Activated CD8-positive, alpha-beta memory T cell treated with anti-CD3 and anti-CD28 coated beads, Interleukin-2, amount 50 U/mL, for 4 hours (primary cell): ENCODE measurements at places on chromosomes 3 and 15.

DNA sequence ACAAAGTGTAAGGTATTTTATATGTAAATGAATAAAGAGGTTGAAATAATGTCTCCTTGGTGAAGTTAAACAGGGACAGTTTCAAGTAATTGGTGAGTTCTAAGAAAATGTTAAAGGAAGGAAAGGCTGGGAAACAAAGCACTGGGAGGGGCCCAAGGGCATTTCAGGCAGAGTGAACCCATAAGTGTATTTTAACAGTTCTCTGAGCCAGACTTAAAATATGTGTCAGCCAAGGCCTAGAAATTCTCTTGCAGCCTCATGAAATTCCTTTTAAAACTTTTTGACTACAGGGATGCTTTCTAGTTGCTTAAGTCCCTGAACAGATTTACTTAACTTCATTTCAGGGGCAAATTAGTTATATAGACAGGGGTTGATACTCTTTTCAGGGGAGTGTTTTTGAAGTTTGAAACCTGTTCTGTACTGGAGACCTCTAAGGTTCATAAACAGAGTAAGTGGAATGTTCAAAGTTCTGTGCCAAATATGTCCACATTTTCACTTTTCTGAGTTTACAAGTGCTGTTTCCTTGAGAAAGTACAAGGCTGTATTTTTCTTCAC is 77.6 kb downstream of the GALK2 start:
- no peak for DNase-seq

DNA sequence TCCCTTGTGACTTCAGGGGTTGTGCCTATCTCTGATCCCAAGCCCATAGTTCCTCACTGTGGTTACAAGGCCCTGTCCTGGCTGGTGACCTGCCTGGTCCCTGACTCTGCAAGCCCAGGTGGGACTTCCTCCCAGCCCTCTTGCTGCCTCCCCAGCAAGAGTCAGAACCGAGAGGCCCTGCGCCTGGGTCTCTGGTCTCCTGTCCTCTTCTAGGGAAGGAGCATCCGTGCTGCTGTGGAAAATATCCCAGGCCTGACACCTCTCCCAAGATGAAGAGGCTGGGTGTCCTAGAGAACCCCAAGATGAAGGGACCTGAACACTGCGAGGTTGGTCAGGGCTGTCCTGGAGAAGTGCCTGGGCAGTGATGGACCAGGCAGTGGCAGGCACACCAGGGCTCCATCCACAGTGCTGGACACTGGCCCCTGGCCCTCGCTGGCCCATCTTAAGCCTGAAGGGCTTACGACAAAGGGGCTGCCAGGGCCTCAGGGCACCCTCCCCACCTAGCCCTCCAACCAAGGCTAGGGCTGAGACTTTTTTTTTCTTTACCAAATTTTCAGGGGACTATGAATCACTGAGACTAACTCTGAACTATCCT is 32.7 kb downstream of the PTH1R start:
- peak; percentile 10 for DNase-seq

DNA sequence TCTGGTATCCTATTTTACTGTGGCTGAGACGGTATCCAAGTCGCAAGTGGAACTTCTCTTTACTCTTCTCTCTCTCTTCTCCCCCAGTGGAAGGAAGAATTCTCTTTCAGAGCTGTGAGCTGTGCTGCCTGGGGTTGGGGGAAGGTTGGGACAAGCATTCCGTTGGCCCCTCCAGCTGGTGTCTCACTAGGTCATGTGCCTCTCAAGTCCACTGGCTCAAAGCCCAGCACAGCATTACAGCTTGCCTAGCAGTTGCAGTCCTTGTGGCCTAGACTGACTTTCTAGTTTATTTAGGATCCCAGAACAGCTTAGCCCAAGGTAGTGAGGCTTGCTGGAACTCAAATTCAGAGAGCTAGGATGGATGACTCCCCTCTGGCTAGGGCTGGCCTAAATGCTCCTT is 76.1 kb upstream of the SPATA16 start:
- no peak for DNase-seq

- DNase-seq = peak; percentile 49
Observed at GRCh38 chr15:76336254-76337058, at the start of gene ISL2. Gene ISL2, plus strand, starts transcription at chr15:76336773. Its CDS starts 111 bp downstream, at chr15:76336884.

DNA sequence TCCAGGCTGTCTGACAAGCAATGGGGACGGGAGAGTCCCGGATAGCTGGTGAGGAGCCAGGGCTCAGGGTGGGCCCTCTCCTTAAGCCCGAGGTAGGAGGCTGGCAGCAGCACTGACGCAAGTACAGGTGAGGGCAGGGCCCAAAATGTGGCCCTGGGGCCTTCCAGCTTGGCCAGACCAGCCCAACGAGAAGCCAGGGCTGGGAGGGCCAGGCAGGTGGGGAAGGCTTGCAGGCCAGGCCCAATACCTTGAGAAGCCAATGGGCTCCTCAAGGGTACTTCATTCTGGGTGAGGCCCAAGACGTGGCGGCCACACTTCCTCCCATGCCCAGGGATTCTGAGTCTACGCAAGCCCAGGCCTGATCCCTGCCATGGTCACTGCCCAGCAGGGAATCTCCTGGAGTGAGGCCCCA is 37.2 kb downstream of the AMOTL2 start:
- no peak for DNase-seq

- DNase-seq = no peak
Observed at GRCh38 chr15:57758560-57758959, 52.0 kb downstream of the POLR2M start.

DNA sequence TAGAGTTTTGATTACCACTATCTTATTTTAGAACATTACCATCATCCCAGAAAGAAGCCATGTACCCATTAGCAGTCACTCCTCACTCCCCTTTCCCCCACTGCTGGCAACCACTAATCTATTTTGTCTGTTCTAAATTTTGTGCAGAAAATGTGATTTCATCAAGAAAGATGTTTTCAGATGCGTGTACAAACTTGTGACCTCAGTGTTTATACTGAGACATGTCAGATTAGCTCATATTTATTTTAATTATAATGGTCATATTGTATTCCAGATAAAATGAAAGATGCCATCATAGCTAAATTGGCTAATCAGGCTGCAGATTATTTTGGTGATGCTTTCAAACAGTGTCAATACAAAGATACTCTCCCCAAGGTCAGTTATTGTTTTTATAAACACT is 27.8 kb downstream of the PDCD6IP start:
- no peak for DNase-seq

GRCh38 chr3:177789500-177789899 is 592.2 kb upstream of the TBL1XR1 start:
- no peak for DNase-seq

DNA sequence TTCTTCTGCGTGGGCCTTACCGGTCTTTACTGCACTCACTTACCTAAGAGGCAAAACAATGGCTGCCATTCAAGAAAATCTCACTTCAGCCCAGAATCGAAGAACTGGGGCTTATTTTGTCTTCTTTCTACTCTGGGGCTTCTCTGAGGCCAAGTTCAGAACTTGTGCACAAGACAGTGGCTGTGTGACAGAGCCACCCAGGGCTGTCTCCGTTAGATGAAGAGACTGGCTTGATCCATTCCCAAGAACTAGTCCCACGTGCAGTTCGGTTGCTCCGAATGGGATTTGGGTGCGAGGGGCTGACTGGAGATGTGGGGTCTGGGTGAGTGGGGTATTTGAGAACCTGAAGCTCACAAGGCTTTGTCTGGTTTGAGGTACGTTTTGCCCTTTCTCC is 795 bp upstream of the TCF12 start:
- DNase-seq = no peak

DNA sequence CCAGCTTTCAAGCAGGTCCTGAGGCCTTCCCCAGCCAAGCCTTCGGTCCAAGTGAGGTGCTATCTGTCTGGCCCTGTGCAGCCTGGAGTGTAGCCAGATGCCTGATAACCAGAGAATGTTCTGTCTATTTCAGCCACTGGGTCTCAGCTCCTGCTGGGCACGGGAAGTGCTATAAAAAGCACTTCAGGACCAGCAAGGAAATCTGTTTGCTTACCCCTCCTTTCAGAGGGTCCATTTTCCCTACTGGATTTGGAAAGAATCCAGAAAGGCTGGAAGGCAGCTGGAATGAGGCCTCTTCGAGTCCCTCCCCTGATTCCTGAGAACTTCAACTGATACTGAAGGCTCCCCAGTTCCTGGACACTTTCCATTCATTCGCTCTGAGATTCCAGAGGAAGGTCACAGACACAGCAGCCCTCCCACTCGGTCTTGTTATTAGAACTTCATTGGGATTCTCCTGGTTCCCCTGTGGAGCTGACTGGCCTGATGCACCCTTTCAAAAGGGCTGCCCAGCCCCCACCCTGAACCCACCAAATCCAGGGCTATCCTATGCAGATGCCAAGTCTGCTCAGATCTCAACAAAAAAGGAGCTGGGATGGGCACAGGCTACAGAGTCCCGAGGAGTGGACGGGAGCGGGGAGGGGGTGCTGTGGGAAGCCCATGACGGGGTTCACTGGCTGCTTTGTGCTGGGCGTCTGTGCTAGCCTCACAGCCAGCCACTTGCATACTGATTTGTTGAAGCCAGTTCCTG is 70.4 kb downstream of the UMPS start:
- DNase-seq = no peak

GRCh38 chr15:89379818-89380217 is 45.2 kb upstream of the POLG start:
- no peak for DNase-seq

DNA sequence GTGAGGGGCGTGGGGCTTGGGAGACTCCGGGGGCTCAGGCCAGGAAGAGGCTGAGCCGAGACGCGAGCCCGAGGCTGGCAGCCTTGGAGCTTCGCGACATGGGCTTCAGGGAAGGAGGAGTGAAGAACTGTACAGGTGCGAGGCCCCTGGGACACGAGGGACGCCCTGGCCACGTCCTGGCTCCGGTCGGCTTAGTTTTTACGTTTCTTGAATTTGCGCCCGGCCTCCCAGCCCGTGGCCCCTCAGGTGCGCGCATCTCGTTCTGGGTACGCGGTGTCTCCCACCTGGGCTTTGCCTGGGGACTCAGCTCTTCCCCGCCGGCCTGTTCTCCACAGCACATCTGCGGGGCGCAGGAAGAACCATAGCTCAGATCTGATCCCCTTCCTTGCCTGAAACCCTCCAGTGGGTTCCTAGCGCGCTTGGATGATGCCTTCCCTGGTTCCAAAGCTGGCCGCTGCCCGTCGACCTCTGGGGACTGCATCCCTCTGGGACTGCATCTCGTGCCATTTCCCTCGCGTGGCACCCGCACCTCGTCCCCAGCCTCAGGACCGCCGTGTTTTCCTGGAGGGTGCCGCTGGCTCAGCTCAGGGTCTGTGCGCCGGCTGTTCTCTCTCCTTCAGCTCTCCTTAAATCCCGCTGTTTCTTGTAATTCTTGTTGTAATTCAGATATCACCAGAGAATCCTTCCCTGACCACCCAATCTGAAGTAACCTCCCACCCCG is 614 bp downstream of the CHCHD6 start:
- DNase-seq = peak; percentile 22

DNA sequence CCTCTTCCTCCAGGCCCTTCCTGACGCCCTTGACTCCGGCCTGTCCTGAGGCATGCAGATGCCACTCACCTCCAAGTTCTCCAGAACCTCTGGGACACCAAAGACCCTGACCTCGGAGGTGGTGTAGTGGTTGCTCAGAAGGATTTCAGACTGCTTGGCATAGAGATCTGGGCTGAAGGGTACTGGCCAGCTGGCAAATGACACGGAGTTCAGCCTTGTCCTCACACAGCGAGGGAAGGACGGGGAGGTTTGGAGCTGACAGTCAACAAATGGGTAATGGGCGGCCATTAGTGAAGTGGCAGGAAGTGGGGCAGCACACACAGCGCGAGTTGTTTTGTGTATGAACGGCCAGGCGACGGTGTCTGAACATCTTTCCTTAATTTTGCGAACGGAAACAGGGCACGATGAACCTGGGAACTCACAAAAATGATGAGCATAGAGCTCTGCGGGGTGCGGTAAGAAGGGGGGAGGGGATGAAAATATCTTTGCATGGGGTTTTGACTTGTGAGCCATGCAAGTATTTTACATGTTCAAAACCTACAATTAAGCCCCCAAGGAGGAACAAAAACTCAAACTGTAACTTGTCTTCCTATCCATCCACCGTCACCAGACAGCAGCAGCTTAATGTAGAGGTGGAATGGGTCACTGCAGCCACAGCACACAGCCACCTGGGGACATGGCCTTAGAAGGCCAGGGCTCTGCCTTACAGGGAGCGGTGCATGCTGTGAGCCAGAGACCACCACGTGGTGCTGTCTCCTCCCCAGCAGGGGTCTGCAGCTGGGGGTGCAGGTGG is 43.6 kb upstream of the RPL32 start:
- no peak for DNase-seq

DNA sequence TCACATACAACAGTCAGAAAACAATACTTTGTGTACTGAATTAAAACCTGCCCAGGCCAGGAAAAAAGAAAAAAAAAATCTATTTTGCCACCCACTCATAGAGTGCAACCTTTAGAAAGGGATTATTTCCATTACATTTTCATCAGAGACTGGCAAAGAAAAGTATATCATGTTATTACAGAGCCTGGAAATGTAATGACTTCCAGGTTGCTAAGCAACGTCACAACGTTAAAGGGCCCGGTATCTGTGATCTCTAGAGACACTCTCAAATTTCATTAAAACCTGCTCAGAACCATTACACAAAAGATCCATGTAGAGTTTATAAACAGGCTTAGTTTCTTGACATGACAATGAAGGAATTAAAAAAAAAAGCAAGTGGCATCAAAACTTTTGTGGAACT is 170.5 kb downstream of the CTNNB1 start:
- DNase-seq = no peak

GRCh38 chr3:186806089-186807055 is at the start of gene RFC4:
Gene RFC4, minus strand, starts transcription at chr3:186806482. Its CDS starts 1,769 bp downstream, at chr3:186804713.
- peak; percentile 86 for DNase-seq

- DNase-seq = no peak
Observed at GRCh38 chr15:47439146-47440111, 277.9 kb upstream of the SEMA6D start.

GRCh38 chr3:87186608-87187159 is 40.4 kb upstream of the CHMP2B start:
- no peak for DNase-seq

DNA sequence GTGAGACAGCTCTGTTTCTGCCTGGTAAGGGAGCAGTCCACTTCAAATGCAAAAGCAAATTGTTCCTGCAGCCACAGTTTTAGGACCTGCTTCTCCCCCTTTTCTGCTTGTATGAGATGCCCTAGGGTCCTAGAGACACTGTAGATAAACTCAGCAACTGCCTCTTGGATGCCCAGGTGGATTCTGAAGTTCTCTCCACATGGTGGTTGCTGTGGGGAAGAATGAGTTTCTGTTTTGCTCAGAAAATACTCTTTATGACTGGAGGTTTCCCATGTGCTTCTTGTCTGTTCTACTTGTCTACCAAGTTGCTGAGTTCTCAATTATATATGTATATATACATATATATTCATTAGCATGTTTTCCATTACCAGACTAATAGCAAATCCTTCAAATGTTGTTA is 5.6 kb upstream of the ZNF80 start:
- DNase-seq = no peak

DNA sequence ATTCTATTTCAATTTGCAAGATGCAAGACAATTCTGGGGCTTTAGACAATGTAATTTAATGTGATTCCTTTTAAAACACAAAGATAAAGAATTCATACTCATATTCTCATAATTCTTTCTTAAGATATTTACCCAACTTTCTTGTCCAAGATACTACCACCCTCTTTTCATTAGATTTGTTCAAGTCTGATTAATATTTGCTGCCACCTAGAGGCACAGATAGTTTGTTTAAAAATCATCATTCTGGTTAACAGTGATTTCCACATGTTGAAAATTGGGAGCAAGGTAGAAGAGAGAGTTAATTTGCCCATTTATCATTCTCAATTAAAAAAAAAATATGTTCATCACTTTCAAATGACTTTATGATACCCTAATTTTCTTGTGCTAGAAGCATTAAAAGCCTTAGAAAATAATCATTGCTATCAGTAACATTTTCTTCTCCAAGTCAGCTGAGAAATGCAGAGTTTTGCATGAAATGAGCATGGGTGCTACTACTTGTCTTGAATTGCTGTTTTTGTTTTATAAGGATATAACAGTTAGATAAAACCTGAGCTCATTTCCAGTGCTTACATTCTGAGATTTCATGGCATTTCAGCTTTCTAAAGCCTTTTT is 11.6 kb downstream of the TAMM41 start:
- DNase-seq = no peak
